Stimulated activated CD4-positive, alpha-beta T cell treated with anti-CD3 and anti-CD28 coated beads, Interleukin-2, amount 100 ng/mL, for 24 hours (primary cell): ENCODE measurements at places on chromosomes 11 and 22.

DNA sequence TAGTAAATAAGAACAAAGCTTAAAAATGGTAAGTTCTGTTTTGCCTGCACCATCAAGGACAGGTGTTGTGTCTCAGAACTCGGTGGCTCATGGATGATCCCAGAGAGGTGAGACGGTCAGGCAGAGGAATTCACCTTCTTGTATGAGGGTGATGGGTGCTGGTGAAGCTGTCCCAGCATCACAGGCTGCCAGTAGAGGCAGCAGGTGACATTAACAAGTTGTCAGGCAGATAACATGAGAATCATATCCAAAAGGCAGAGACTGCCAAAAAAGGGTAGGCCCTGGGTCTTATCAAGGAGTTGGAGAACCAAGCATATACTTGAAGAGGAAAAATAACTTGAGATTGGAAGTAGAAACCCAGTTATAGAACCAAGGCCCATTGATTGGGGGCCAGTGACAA lies 437.8 kb downstream of the DYNC2H1 start:
- DNase-seq, result no peak

DNA sequence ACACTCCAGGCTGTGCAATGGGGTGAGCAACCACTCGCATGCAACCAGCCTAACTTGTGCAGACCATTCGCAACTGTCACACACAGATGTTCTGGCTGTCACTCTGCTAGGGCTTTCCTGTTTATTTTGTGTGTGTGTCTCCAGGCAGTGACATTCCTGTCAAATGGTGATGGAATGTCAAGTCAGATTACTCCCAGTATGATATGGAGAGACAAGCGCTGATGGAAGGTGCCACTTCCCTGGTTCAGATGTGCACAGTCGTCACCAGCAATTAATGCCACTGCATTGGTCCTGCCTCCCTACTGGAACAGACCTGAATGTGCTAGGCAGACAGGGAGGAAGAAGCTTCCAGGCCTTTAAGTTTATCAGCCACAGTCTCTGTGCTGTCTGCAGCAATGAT lies 442.4 kb upstream of the ISX start:
- no peak for DNase-seq

DNA sequence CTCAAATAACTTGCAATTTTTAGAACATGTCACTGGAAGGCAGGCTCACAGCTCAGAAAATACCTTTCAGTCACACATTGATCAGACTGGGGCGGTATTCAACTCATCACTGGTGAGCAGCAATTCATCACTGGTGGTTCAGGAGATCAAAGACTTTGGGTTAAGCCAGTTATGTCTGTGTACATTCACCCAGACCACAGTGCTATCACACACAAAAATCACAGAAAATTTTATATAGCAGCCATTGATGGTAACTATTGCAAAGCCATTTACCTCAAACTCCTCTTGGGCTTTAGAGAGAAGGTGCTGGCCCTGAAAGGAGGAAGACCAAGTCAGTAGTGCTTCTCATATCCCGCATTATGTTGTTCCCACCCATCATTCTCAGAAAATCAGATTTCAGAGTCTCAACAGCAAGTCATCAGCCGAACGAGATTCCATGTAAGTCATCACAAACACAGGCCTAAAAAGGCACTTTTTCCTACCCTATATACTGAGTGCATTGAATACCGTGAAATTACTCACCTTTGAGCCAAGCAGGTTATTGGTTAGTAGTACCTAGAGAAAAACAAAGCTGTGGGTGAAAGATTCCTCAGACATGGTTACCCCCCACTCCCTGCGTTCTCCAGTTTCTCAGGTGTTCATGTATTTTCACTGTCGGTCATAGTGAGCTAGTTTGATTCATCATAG lies 14.0 kb upstream of the WDR74 start:
- DNase-seq, result no peak

- peak; percentile 33 for DNase-seq
Observed at GRCh38 chr22:37232140-37232998, 11.7 kb downstream of the RAC2 start.

GRCh38 chr11:126101930-126102283 lies 39.2 kb upstream of the CDON start:
- no peak for DNase-seq

- no peak for DNase-seq
Observed at GRCh38 chr22:43533656-43534428, 122.0 kb downstream of the MPPED1 start.

DNA sequence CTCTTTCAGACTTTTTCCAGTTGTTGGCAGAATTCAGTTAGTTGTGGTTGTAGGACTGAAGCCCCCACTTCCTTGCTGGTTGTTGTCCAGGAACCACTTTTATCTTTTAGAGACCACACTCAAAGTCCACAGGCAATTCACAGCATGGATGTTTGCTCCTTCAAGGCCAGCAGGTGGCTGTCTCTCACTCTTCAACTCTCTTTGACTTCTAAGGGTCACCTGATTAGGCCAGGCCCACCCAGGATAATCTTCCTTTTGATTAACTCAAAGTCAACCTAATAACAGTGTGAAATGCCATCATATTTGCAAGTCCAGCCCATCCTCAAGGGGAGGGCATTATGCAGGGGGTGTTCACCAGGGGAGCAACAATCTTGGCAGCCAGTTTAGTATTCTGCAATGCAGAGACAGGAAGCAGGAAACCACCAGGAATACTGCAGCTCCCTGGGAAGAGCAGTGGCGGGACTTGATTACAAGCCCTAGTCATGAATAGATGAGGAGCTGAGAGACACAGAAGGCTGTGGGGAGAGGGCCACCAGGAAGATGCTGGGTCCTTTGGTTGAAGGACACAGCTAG lies 52.4 kb downstream of the LRRC74B start:
- no peak for DNase-seq

GRCh38 chr22:19109198-19110063 lies 12.8 kb downstream of the DGCR2 start:
- peak; percentile 42 for DNase-seq

GRCh38 chr11:44885919-44886789 lies 64.5 kb downstream of the TP53I11 start:
- DNase-seq, result no peak

DNA sequence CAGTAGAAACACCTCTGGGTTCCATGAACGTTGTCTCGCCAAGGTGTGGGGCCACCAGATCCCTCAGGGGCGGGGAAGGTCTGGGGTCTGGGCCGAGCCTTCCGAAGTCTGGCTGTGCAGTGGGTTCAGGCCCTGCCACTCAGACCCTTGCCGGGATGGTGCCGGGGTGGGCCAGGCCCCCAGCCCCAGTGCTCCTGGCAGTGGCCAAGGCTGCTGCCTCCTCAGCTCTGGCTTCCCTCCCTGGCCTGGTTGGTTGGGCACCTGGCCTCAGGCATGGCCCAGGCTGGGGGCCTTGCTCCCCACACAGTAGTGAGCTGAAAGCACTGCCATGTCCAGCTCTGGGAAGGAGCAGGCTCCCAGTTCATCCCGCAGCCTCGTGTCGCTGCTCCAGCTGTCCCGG lies 48.2 kb upstream of the PPARA start:
- DNase-seq, result no peak

DNA sequence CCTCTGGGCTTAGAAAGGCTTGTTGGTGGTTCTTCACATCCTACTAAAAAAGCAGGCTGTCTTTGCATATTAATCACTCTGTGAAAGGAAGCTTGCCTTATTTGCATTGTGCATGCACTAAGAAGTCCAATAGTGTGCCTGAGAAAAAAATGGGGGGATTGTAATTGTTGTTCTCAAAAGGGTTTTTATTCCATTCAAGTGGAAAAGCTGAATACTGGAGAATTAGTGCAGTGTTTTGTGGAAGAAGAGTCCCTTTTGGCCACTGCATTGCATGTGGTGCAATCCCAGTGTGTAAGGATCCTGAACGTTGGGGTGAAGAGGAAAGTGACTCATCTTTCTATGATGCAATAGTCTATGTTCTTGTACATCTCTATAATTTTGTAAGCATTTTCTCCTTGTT lies 16.5 kb downstream of the NCAM1 start:
- no peak for DNase-seq

- no peak for DNase-seq
Observed at GRCh38 chr11:8988329-8989234, 15.2 kb downstream of the NRIP3 start.

GRCh38 chr11:107157146-107157808 lies 139.0 kb upstream of the GUCY1A2 start:
- DNase-seq, result no peak

GRCh38 chr11:122578171-122578825 lies 77.2 kb upstream of the UBASH3B start:
- DNase-seq, result no peak

DNA sequence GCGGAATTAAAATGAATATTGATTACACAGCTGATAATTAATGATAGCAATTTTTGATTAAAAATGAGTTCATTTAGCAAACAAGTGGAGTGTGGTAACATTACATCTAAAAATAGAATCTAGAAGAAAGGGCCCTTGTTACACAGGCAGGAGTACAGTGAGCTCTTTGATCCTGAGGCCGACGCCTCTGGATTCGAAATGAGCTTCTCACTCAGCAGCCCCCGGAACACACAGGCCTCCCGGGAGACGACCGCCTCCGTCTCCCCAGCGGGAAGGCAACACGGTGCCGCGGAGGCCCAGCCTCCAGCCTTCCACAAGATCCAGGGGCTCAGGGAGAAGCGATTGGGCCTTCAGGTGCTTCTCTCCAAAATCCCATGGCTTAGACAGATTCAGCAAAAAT lies 379.1 kb downstream of the BRD1 start:
- DNase-seq, result no peak

GRCh38 chr11:60887556-60887955 lies 18.8 kb downstream of the PRPF19 start:
- DNase-seq, result peak; percentile 36

- no peak for DNase-seq
Observed at GRCh38 chr11:64090806-64091516, 55.2 kb downstream of the FLRT1 start.

GRCh38 chr11:36131721-36132397 lies 157.4 kb downstream of the COMMD9 start:
- no peak for DNase-seq

GRCh38 chr11:14253840-14254239 lies 105.1 kb downstream of the RRAS2 start:
- DNase-seq, result no peak

DNA sequence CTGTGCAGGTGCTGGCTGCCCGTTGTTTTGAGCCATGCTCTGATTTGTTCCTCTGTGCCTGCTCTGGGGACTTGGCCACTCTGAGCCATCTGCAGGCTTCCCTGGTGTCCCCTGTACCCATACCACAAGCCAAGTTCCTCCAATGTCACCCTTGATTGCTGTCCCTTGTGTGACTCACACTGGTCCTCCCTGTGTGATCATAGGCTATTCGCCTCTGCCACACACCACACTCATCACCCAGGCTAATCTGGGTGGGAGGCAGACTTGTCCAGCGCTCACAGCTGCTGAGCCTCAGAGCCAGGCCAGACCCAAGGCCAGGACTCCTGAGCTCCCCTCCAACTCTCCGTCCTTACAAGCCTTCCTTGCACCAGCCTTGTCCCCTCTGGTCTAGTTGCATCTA lies 31.7 kb downstream of the IGF2 start:
- DNase-seq, result no peak

DNA sequence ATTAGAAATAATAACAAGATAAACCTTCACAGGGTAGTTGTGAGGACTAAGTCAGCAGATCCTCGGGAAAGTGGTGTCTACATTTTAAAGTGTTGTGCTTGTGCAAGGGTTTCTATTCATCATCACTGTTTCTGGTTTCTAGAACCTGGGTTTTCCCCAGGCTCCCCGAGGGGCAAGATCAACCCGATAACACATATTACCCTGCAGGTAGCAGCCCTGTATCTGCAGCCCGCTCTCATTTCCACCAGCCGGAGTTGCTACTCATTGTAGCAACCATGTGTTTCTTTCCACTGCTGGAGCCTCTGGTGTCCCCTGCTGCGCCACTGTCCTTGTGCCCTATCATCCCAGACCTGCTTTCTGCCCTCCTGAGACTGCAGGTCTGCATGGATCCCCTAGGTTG lies 67.0 kb downstream of the MIAT start:
- DNase-seq, result no peak

- peak; percentile 6 for DNase-seq
Observed at GRCh38 chr22:42721045-42721434, 370 bp upstream of the A4GALT start.

- DNase-seq, result no peak
Observed at GRCh38 chr22:42887523-42888507, 30.7 kb upstream of the ARFGAP3 start.

DNA sequence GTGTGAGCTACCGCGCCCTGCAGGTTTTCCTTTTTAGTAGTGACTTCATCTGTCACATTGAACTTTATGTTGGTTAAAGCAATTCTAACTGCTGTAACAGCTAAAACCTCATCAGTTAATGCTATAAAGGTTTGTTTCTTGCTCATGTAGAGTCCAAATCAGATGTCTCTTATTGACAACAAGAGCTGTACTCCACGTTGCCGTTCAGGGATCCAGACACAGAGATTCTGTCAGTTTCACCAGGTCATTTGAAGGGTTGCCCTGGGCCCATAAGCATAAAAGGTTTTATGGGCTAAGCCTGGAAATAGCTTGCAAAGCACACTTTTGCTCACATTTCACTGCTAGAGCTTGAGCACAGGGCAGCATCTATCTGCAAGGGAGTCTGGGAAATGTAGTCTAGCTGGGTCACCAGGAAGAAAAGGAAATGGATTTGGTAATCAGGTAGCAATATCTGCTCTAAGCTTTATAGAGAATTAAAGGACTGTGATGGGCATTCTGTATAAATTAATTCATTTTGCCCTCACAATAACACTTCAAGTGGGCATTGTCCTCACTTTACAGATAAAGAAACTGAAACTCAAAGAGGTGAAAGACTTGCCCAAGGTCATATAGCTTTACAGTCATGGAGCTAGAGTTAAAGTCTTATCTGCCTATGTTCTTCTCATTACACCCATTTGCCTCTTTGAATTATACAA lies 25.2 kb upstream of the PTPRJ start:
- no peak for DNase-seq

GRCh38 chr11:33633251-33634003 lies 67.2 kb downstream of the C11orf91 start:
- no peak for DNase-seq

- no peak for DNase-seq
Observed at GRCh38 chr11:124277804-124278203, 21.6 kb downstream of the OR8G5 start.

- DNase-seq, result no peak
Observed at GRCh38 chr11:86910592-86910991, 44.6 kb downstream of the FZD4 start.

- peak; percentile 59 for DNase-seq
Observed at GRCh38 chr11:10858439-10859325, 829 bp upstream of the ZBED5 start.

DNA sequence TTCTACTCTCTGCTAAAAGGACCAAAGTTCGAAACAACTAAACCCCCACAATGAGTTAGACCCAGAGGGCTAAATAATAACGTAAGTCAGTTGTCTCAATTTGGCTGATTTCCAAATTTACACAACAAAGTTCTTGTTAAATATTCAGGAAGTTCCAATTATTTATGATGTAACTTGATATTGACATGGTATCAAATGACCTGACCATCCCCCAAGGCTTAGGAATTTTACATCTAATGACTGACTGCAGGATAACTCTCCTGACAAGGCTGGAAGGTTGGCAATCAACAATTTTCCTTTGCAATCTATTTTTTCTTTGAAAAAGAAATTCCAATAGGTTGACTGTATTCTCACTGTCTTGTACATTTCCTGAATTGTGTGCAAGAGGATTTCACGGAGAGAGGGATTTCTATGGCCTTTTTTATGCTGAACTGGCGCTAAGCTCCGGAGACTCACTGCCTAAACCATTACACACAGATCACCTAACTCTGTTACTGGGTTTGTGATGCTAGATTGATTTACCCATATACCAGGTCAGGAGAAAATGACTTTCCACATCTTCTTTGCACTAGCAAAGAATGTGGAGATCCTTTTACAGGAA lies 9.6 kb upstream of the CDON start:
- no peak for DNase-seq

GRCh38 chr11:7609015-7609414 lies 64.3 kb downstream of the CYB5R2 start:
- no peak for DNase-seq
